ENCODE measurements at places on chromosomes 6 and 20. TPM values are rescaled to one million over a fixed set of nuclear protein-coding genes. Genes with fewer than 3 reads are reported as not detected.

Gene SNAP25
- 8.6 TPM for total RNA-seq

Gene TSHZ2
- total RNA-seq = 2.3 TPM

Gene GPR63
- total RNA-seq = 0.32 TPM

Gene ESR1
- 2.6 TPM for total RNA-seq

Gene SLC22A1
- 0.32 TPM for total RNA-seq

Gene GRM1
- not detected for total RNA-seq

Gene OR2B3
- total RNA-seq = not detected

All from fibroblast of villous mesenchyme (primary cell).